Activated CD4-positive, alpha-beta T cell treated with anti-CD3 and anti-CD28 coated beads, Interleukin-2, Interleukin-6, amounts not matched to agents 100 ng/mL and 50 ng/mL, durations not matched to agents 16 hours and 8 hours (primary cell): ENCODE measurements at places on chromosomes 16 and 17.

GRCh38 chr17:82983510-82984248 is 95.7 kb upstream of the METRNL start:
- DNase-seq: no peak

DNA sequence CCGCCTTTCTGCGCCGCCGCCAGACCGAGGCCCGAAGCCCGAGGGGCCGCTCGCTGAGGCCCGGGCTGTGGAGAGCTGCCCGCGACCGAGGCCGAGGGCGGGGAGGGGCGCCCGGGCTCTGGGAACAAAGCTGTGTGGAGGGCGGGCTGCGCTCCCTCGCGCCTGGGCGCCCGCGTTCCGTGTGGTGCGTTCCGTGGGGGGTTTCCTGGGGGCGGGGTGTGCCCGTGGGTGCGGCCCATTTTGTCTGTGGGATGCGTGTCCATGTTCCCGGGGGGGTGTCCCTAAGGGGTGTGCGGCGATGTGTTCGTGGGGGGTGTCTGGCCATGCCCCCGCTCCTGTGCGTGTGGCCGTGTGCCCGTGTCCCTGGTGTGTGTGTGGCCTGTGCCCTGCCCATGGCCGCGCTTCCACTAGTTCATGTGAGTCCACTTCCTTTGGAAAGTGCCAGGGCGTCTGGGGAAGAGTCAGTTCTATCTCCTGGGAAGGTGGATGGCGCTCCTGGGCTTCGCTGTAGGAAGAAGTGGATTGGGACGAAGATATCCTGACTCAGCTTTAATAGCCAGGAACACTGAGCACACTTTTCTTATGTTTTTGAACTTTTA is 520 bp downstream of the JPT2 start:
- DNase-seq: peak; percentile 38

DNA sequence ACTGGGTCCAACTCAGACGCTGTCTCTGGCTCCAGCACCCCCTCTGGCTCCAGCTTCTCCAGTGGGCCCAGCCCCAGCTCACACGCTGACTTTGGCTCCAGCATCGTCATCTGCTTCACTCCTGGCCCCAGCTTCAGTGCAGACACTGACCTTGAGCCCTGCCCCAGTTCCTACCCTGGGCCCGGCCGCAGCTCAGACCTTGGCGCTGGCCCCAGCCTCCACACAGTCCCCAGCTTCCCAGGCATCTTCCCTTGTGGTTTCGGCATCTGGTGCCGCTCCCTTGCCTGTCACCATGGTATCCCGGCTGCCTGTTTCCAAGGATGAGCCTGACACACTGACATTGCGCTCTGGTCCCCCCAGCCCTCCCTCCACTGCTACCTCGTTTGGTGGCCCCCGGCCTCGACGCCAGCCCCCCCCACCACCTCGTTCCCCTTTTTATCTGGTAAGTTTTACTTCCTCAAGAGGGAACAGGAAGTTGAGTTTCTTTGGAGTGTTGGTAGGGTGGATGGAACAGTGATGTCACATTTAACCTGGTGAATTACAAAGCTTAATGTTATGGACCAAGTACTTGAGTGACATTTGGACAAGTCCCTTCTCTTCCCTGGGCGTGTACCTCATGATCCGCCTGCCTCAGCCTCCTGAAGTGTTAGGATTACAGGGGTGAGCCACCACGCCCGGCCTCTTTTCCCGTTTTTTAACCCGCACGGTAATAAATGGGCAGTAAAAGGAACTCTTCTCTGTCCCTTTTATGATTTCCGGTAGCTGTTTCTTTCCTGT is 23.4 kb upstream of the PHKG2 start:
- no peak for DNase-seq

GRCh38 chr17:76542566-76542971 is 2.7 kb downstream of the PRCD start:
- no peak for DNase-seq

- DNase-seq: peak; percentile 55
Observed at GRCh38 chr17:31902693-31903092, 1.2 kb upstream of the UTP6 start.

GRCh38 chr17:60513014-60513413 is 13.0 kb downstream of the APPBP2 start:
- no peak for DNase-seq

DNA sequence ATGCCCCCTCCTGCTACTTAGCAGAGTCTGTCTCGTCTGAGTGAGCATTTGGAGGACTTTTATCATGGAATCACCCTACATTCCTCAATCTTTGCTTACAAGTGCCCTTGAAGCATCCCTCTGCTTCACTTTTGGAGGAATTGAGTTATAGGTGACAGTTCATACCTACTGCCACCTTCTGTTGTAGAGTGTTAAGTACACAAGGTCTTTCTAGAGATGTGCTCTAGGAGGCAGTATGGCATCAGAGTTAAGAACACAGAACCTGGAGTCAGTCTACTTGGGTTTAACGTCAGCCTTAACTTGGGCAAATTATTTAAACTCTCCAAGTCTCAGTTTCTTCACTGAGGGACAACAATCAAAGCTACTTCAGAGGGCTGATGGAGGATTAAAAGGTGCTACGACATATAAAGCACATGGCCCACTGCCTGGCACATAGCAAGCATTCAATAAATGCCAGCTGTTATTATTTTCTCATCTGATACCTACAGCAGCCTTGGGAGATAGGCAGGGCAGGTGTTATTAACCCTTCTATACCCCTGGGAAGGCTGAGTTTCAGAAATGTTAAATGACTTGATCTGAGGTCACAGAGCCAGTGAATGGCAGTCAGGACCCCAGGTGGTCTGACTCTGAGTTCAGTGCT is 62.2 kb downstream of the UTP18 start:
- DNase-seq: peak; percentile 30

GRCh38 chr17:82047379-82047778 is 4.2 kb downstream of the RFNG start:
- DNase-seq: no peak

GRCh38 chr17:50157891-50158290 is 7.4 kb upstream of the PPP1R9B start:
- DNase-seq: peak; percentile 30

DNA sequence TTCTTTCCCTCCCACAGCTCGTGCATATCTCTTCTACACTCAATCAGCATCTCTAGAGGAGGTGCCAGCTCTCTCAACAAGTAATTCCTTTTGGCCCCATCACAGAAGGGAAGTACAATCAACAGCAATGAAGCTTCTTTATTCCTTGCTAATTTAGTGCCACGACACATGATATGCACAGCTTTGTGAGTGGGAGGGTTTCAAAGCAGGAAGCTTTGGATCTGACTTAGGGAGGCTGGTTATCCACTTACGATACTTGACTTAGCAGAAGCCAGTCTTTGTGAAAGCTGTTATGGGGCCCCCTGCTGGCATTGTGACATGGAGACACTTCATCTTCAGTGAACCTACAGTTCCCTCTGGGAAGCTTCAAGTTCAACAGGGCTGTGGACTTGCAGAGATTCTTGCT is 81.0 kb downstream of the TMEM100 start:
- DNase-seq: peak; percentile 61

GRCh38 chr17:70168044-70168976 is 1.0 kb upstream of the KCNJ2 start:
- DNase-seq: peak; percentile 30

DNA sequence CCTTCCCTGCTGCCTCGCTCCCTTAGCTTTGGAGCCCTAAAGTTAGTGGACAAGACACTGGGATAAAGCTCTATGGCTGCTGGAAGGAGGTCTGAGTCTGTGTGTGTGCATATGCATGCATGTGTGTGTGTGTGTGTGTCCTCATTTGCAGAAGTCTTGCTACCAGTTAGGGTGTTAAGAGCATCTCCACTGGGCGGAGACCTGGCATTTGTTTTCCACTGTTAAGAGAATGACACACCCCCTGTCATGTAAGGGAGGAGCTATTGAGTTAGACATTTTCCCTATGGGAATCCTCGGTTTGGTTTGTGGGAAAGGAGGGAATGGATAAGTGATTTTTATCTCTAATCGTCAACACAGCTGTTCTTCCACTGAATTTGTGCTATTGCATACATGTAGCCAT is 24.8 kb upstream of the ARHGAP23 start:
- no peak for DNase-seq

- DNase-seq: peak; percentile 53
Observed at GRCh38 chr17:59832883-59833379, 59.8 kb downstream of the TUBD1 start.

DNA sequence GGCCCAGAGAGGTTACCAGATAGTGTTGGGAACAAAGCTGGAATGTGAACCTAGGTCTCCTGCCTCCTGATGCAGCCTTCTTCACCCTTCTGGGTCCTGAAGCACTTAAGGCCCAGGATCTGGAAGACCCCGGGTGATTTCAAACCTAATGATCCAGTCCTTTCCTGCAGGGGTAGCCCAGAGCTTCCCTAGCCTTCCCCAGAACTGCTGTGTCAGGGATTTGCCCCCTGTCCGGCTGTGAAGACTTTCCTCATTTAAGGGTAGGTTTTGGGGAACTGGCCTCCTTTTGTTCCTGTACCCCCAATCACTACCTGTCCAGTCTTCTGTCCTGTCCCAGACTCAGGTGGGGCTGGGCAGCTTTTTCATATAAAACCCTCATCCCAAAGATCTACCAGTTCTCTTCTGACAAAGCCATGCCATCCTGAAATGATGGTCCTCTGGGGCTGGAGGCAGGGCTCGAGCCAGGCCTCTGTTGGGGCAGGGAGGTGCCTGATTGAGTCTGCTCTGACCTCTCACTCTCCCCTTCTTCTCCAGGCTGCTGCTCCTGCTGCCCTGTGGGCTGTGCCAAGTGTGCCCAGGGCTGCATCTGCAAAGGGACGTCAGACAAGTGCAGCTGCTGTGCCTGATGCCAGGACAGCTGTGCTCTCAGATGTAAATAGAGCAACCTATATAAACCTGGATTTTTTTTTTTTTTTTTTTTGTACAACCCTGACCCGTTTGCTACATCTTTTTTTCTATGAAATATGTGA is 1.3 kb downstream of the MT1X start:
- DNase-seq: no peak

DNA sequence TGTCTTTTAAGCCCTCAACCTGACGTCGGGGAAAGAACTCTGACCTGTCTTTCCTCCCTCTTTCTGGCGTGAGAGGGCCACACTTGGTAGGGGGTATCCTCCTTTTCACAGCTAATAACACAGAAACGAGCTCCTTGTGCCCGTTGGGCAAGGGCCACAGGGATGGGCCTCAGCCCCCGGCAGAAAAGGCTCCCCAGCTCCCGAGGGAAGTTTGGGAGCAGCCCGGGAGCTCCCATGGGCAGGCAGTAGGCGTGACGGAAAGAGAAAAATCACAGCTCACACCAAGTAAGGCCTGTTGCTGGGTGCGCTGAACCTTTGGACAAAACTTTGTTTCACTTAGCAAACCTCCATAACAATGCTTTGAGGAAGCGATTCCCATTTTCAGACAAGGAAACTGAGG is 82.8 kb upstream of the MED9 start:
- no peak for DNase-seq

DNA sequence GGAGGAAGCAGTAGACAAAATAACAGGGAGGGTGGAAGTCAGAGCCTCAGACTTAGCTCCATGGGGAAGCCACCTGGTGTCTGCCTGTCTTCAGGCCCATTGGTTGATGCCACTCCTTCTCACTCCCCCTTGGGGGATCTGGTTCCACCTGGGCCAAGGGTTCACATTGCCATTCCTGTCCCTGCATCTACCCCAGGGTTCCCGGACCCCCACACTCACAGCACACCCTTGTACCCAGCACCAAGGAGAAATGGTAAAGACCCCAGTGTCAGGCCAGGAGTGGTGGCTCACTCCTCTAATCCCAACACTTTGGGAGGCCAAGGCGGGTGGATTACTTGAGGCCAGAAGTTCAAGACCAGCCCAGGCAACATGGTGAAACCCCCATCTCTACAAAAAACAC is 1.0 kb upstream of the CA7 start:
- DNase-seq: no peak

DNA sequence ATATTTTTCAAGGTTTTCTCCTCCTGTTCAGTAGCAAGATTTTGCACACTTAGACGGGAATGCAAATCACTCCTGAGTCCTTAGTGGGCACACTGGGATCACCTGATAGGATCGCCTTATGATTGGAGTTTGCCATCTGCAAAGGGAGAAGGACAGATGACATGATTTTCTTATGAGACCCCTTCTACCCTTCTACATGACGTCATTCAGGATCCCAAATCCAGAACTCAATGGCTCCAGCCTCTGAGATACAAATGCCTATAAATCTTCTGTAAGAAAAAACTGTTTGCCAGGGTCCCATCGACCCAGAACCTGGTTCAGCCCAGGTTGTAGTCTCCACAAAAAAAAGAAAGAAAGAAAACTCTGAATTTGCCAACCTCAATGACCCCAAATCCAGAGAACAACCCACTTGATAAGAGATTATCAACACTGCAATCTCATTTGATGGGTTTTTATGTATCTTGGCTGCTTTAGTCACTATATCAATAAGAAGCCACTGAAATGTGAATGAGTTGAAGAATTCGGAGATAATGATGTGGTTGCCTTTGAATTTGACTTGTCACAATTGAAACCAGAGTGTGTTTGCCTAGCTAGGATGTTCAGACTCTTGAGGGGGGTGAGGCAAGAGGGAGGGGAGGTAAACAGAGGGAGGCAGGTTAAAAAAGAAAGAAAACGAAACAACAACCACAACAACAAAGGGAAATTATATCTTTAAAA is 6.7 kb downstream of the ZNF423 start:
- DNase-seq: no peak

DNA sequence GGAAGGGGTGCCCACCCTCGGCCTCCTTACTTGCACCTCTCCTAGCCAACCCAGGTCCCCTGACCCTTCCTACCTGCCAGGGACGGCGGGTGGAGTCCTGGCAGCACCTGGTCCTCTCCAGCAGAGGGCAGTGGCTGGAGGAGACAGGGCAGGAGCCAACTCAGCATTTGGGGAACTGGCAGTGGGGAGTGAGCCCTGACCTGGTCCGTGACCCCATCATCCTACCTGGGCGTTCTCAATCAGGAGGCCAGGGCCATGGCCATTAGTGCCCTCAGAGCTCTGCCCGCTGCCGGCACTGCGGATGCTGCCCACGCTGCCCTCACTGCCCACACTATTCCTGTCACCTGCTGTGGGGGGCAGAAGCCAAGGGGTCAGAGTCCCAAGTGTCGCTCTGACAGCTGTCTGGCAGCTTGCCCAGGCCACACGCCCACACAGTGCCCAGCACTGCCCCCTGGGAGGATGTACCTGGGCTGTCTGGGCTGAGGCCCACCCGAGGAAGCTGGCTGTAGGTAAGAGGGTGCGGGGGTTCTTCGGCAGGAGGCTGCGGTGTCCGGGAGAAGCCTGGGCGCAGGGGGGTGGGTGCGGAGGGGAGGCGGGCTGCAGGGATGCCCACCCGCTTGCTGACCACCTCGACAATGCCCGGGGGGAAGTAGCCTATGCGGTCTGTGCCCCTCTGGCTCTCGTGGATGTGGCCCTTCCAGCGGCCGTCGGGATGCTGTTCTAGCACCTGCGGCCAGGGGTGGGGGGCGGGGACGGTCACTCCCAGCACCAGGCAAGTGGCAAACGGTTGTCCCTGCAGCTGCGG is 10.8 kb downstream of the CASKIN2 start:
- peak; percentile 51 for DNase-seq

DNA sequence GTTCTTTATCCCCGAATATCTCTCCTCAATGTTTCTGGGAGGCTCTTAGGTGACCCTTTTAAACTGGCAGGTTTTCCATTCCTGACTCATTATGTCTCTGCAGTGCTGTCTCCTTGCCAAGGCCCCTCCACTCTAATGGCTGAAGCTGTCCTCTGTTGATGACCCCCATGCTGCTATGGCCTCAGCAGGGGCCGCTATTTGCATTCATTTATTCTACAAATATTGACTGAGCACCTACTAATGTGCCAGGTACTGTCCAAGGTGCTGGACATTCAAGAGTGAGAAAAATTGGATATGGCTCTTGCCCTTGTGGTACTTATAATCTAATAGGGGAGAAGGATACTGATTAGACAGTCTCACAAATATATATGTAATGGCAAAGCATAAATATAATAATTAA is 55.4 kb downstream of the GP2 start:
- DNase-seq: no peak

- no peak for DNase-seq
Observed at GRCh38 chr16:28984091-28984490, 761 bp upstream of the LAT start.
